ENCODE measurements at places on chromosomes 1 and 21.
A peak's percentile ranks its signal among the peaks of the same experiment; 100 is the strongest.

DNA sequence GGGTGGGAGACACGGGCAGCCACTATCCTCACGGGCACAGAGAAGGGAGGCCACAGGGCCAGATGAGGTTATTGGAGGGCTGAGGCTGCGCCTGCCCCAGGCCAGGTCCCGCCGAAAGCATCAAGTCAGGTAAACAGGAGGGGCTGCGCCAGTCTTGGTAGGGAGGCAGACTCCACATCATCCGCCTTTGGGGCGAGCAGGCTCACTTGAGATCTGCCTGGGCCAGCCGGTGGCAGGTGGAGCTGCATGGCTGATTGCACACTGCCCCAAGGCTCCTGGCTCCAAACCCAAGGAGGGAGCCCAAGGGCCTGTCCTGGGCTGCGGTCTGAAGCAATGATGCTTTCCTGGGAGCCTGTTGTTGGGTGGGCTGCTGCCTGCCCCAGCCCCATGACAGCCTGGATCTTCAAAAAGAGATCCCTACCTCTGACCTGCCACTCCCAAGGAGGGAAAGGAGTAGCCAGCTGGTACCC lies 4.6 kb downstream of the SMIM1 start:
- no peak for DNase-seq

DNA sequence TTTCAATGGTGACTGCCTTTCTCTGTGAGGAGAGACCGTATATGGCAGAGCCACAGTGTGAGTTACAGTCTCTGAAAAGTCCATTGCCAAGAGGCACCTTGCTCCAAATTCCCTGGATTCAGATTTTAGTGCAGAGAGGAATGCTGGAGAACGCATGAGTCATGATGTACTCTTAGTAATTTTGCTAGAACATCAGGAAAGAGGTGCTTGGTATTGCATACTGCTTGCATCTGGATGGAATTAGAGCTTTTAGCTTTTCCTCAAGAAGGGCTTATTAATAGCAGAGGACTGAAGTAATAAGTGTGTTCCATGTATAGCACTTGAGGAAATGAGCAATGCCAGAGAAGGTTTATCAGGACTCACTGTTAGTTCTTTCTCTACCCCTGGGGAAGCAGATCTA lies 40.5 kb upstream of the AKT3 start:
- DNase-seq: peak; percentile 25

- DNase-seq: no peak
Observed at GRCh38 chr1:116934586-116935207, 25.0 kb downstream of the PTGFRN start.

- peak; percentile 78 for DNase-seq
Observed at GRCh38 chr1:63199706-63200335, 122.5 kb upstream of the FOXD3 start.

DNA sequence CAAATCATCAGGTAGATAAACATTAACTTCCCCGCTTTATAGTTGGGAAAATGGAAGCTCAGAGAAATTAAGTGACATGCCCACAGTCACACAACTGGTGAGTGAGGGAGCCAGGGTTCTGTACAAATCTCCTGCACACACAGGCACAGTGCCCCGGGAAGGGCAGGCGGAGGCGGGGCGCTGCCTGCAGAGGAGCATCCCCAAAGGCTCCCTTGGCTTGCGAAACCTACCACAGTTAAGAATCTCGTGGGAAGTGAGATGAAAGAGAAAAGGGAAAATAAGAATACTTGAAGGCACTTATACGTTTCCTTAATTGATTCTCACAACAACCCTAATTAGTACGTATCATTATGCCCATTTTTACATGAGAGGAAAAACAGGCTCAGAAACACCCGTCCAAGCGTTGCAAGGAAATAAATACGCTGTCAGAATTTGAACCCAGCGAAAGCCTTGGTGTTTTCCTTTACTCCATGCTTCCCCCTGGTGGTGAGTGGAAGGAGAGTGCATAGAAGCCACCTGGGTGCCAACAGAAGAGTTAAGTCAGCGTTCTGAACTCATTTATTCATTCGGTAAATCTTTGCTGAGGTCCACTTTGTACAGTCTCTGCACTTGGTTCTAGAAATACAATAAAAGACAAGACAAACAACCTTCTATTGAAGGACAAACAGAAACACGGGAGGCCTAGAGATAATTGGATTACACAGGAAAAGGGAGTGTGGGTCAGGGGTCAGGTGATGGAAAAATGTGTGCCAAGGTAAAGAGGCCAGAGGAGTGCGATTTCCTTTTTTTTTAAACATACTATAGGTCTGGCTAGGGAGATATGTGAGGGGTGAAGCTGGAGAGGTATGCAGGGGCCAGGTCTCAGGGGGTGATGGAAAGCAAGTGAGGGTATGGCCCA lies 28.4 kb downstream of the ACP6 start:
- peak; percentile 73 for DNase-seq

DNA sequence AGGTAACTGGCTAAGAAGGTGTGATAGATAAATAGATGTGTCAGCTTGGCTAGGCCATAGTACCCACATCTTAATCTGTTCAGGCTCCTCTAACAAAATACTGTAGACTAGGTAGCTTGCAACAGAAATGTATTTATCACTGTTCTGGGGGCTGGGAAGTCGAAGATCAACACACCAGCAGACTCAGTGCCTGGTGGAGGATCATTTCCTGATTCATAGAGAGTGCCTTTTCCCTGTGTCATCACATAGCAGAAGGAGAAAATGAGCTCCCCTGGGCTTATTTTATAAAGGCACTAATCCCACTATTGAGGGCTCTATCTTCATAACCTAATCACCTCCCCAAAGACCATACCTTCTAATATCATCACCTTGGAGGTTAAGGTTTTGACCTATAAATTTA lies 532.7 kb upstream of the OLFM3 start:
- DNase-seq: no peak

GRCh38 chr1:234001817-234002216 lies 97.3 kb downstream of the SLC35F3 start:
- DNase-seq: no peak

- peak; percentile 93 for DNase-seq
Observed at GRCh38 chr1:21937372-21938121, 437 bp upstream of the HSPG2 start.

DNA sequence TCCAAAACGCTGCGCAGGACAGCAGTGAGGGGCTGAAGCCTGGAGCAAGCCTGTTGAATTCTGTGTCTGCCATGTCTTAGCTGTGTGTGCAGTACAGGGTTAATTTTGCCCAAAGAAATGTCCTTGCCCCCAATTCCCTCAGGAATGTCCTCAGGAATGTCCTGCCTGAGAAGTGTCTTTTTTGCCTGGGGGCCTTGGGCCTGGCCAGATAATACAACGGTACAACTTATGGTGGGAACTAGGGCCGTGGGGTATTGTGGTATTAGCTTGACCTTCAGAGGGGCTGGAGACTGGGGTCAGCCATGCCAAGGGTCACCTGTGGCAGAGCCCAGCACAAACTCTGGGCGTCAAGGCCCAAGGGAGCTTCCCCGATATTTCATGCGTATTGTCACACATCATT lies 107.7 kb downstream of the AJAP1 start:
- no peak for DNase-seq

- DNase-seq: no peak
Observed at GRCh38 chr1:65832296-65832695, 39.6 kb downstream of the PDE4B start.

DNA sequence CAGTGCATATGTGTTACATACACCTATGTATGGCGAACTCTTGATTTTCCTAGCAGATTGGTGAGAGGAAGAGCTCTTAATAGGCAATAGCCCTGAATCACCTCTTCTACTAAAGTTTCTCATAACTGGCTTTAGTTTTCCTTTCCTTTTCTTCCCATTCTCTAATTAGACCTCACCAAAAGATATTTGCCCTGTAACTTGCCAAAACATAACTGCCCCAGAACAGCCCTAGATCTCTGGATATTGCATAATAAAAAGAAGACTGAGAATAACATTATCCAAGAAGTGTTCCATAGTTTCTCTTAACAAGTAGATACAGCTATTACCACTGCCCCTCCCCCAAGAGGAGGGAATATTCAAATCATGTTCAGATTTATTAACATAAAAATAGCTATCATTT lies 16.3 kb downstream of the SGIP1 start:
- DNase-seq: no peak

DNA sequence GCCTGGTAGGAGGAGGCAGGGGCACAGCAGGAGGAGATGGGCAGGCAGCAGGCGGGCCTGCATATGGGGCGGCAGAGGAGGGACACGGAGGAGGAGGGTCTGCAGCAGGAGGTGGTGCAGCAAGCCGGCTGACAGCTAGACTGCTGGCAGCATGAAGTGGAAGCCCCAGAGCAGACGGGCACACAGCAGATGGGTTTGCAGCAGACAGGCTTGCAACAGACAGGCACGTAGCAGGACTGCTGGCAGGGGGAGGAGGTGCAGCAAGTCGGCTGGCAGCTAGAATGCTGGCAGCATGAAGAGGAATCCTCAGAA lies 615 bp downstream of the KRTAP10-5 start:
- no peak for DNase-seq

DNA sequence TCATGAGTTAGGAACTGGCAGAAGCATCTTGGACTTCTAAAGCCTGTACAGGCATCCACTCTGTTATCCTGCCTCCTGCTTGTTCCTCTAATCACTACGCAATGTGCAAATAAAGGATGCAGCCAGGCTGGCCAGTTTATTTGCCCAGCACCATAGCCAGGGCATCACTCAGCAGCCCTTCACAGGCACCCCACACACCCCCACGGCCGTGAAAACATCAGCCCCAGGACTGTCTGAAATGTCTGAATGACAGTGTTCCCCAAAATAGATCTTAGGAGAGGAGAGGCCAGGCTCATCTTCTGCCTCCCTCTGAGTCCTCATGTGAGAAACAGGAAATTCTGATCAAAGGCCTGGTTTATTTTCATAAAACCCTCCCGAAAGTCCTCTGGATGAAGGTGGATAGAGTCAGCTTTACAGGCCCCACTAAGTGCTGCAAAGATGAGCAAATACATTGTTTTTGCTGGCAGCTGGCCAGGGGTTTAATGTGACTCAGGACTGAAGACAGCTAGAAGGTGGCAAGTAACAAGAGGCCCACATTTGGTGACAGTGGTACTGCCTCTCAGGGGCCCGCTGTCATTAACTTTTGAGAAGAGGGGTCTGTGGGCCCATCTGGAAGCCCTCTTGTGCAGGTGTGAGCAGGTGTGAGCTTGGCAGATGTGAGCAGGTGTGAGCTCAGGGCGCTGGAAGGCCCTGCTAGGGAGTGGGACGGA lies 32.9 kb downstream of the GRHL3 start:
- no peak for DNase-seq

DNA sequence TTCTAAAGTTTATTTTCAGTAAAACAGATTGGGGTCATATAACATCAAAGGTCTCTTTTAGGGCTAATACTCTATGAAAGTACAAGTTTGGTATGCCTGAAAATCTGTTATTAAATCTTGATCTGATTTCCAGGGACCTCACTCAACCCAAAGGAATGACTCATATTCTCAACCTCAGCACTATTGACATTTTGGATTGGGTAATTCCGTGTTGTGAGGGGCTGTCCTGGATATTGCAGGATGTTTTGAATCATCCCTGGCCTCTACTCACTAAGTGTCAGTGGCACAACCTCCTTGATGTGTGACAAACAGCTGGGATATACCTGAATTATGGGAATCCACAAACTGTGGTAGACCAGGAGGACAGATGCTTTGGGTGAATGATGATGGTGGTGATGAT lies 51.5 kb upstream of the CYP2J2 start:
- no peak for DNase-seq

DNA sequence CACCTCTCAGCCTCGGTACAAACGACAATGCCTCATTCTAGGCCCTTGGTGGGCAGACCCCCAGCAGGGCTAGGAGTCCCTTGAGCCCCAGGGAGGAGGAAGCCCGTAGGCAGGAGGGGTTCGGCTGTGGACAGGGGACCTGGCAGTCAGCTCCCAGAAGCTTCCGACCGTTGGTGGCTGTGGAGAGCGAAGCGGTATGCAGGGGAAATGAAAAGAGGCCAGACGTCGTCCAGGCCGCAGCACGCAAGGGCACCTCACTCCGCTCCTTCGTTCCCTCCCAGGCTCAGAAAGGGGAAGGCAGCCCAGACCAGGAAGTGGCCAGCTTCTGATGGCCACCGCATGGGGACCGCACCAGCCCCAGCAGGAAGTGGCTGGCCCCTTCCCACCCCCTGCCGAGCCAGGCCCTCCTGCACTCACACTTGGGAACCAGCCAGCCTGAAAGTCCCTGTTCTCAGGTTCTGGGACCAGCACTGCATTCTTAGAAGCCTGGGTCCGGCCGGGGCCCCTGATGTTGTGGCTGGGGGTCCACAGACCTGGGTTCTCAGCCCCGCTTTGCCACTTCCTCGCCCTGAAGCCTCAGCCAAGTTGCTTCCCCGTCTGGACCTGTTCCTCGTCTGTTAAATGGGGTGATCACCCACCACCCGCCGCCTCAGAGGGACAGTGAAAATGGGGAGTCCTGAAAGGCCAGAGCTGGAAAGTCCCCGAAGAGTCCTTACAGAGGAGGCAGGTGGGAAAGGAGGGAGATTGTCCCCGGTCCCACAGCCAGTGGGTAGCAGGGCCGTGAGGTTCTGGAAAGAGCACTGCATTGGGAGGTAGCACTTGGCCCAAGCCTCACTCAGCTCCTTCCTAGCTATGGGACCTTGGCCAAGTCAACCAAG lies 104.0 kb upstream of the RUNX3 start:
- no peak for DNase-seq

DNA sequence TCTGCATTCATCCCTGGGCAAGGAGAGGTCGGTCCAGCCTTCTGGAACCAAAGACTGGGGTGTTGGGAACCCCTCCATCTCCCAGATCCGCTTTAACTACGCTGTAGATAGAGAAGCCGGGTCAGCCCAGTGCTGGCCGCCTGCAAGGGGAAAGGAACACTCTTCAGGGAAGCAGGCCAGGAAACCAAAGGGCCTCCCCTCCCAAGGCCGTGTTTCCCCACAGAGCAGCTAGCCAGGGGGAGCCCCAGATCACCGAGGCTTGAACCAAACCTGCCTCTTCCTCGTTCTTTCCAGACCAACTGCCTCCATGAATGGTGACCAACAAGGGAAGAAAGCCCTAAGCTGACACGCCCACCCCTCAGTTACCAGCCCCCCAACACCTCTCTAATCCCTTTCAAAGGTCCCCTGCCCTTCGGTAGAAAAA lies 1.2 kb upstream of the CHD5 start:
- no peak for DNase-seq

- DNase-seq: peak; percentile 9
Observed at GRCh38 chr1:235864931-235865525, 1.7 kb downstream of the LYST start.

GRCh38 chr1:17520041-17520440 lies 19.5 kb upstream of the ARHGEF10L start:
- no peak for DNase-seq

GRCh38 chr21:34736116-34736874 lies 67.5 kb downstream of the CLIC6 start:
- no peak for DNase-seq

DNA sequence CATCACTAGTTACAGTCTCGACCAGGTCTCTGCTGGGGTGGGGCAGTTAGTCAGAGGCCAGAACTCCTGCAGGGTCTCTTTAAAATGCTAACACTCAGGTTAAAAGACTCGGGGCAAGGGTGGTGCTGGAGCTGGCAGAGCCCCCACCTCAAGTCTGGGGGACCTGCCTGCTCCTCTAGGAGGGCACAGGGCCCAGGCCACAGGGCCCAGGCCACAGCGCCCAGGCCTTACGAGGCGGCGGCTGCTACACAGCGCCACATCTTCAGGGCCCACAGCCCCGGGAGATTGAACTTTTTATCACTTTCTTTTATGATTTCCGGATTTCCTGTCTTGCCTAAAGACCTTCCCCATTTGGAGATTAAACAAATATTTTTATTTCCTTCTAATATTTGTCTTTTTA lies 10.4 kb downstream of the MPZ start:
- DNase-seq: no peak

- DNase-seq: no peak
Observed at GRCh38 chr1:8194481-8195227, 123.3 kb upstream of the SLC45A1 start.
